COLO829 (cell line): ENCODE measurements at places on chromosomes 5 and 9.

GRCh38 chr9:114387680-114388356 is at the start of gene AKNA:
Gene AKNA, minus strand, starts transcription at chr9:114387982. Its CDS starts 6,649 bp downstream, at chr9:114381333.
- no peak for DNase-seq

DNA sequence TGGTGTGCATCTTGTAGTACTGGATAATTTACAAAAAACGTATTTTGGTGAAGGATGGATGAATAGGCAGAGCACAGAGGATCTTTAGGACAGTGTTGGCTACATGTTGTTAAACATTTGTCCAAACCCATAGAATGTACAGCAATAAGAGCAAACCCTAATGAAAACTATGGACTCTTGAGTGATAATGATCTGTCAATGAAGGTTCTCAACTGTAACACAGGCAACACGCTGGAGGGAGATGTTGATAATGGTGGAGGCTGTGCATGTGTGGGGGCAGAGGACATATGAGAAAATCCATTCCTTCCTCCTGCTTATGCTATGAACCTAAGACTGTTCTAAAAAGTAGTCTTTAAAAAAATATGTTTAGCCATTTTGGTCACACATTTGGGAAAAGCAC is 194.0 kb downstream of the FER start:
- no peak for DNase-seq

- no peak for DNase-seq
Observed at GRCh38 chr9:135302329-135303279, 177.0 kb upstream of the PPP1R26 start.

DNA sequence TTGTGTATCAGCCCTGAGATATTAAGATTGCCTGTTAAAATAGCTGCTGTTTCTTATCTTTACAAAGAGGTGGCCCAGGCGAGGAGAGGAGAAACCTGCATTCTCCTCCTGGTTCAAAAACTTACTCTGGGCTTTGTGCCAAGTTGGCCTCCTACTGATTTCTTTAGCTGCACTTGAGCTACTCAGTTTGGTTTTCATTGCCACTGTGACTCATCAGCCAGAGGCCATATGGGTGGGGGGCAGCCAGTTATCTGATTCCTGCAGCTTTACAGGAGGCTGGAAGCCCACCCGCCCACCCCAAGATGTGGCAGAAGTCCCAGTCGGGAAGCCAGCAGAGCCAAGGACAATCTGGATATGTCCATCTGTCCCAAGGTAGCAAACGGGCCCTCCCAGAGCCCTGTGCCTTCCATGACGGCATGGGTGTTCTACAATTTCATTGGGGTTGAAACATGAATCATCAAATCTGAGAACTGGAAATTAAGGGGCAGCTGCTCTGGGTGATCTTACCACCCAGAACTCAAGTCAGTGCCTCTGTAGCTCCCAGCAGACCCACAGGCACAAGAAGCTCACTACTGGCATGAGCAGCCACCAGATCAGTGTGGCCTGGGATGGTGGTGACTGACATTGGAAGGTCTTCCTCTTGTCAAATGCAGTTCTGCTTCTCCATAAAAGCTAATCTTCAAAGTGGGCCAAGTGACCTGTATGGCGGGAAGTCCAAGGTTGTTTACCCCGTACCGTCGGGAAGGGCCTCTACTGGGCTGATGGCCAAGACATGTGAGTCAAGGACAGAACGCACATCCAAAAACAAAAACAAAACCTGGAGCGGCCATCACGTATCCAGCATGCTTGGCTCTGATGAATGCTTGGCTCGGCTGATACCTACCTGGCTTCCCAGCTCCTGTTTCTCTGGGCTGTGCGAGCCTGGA is 15.6 kb downstream of the FCN2 start:
- peak; percentile 58 for DNase-seq

DNA sequence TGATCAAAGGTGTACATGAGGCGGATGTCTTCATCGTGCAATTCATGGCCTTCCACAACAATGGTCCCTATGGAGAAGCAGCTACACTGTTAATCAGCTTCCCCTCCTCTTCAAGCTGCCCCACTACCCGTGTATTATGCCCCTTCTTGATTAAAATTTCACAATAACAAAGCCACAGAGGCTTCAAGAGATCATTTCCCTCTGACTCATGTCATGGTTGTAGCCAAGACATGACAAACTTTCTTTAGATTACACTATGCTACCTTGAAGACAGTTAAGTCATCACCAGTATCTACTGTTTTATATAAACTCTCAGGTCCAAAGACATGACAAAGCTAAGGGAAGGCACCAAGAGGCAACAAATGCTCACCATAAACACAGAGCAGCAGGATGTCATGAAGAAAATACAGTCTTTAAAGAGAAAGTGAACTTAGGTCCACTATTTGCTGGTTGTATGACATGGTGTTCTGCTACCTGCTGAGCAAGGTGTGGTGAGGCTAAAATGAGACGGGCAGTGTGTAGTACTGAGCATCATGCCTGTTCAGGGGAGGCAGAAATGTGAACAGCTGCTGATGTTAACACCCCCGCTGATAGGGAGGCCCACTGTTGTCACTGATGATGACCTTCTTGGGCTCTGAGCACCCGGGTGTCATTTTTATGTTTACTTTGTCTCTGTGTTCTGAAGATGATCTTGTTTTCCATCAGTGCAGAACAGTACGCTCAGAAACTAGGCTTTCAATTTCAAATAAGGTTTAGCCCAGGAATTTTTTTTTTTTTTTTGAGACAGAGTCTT is 48.3 kb downstream of the IARS1 start:
- DNase-seq, result no peak

DNA sequence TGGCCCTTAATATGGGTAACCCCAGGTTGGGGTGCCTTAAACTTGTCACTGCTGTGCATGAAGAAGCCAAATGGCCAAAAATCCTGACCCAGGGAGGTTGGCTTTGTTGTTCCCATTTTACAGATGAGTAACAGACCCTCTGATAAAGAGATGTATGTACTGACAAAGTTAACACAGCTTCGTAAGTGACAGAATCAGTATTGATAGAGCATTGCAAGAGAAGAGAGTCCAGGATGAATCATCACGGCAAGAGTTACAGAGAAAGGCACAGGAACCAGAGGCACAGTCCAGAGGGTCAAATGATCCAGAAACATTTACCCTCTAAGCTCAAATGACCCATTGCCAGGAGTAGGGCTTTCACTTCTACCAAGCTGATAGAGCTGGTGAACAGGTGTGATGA is 103.8 kb upstream of the SMC2 start:
- no peak for DNase-seq

DNA sequence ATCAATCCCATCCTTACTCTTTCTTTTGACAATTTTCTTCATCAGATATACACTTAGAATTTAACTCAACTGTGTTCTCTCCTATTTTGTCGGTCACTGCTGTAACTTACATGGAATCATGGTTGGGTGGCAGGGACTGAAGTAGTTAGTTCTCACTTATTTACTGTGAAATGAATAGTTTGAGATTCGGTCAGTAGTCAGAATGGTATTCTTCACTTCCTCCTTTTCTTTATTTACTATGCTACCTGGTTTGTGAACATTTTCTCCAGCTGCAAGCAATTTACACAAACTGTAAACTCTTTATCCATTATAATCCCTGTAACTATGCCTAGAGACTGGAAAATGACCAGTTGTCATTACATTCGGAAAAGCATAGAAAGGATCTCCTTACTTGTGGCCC is 41.5 kb upstream of the GDNF start:
- DNase-seq, result no peak

DNA sequence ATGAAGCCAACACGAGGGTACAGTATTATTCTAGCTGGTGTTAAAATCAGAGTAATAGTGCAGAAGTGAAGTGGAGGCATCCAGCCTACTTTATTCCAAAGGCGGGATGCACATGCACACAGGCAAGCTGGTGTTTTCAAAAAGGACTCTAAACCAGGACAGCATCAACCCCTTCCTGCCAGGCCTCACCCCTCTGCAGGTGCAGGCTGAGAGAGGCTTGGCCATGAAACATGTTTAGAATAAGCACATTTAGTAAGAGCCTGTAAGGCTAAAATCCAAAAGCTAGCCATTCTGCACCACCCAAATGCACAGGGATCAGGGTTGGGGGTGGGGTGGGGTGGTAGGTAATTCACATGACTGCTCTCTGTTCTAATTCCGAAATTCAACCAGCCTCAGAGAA is 71.2 kb downstream of the SHC3 start:
- DNase-seq, result no peak
